ENCODE measurements at places on chromosomes 4 and X. TPM values are rescaled to one million over a fixed set of nuclear protein-coding genes. Genes with fewer than 3 reads are reported as not detected.

DNA sequence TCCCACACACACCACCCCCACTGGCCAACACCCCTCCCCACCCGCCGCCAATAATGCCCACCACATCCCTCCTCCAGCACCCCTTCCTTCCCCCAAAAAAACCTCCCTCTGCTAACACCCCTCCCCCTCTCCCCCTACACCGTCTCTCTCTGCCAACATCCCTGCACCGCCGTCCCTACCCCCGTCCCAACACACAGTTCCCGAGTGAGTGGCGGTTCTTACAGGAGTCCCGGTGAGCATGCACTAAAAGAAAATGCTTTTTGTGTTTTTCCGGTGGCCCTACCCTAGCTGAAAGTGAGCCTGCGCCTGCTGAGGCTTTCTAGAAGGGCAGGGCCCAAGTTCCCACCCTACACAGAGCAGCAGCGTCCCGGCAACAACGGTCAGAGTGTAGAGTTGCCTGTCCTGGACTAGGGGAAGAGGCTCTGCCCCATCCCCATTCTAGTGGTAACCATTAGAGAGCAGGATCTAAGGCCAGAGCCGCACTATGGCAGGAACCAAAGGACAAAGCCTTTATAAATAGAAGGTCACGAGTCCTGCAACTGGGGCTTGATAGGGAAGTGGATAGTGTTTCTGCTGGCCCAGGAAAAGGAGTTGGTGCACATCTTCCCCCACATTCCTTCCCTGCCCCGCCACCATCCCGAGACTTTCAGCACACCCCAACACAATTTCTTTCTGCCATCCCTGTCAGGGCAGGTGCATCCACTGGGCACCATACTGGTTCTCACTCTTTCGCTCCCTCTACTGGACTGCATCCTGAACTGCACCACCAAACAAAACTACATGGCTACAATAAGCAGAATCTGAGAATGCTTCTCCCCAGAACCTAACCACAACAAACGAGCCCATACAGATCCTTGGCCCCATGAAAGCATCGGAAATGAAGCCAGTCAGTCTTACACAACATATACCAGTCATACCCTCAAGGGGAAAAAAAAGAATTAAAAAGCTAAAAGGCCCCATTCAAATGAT lies 78.1 kb upstream of the PAGE3 start:
- peak; percentile 21 for DNase-seq

GRCh38 chrX:69256291-69256565 lies 91.0 kb upstream of the PJA1 start:
- no peak for DNase-seq

- DNase-seq, result no peak
Observed at GRCh38 chrX:48996969-48997368, 5.1 kb downstream of the GRIPAP1 start.

- no peak for DNase-seq
Observed at GRCh38 chr4:109943745-109944144, 31.1 kb downstream of the EGF start.

- DNase-seq, result no peak
Observed at GRCh38 chr4:145639186-145639698, 20.1 kb downstream of the MMAA start.

- no peak for DNase-seq
Observed at GRCh38 chr4:20127626-20128025, 124.1 kb upstream of the SLIT2 start.

The ZCCHC13 gene
- total RNA-seq, result not detected

The CENPVL3 gene
- total RNA-seq, result not detected

The PFKFB1 gene
- 0.38 TPM for total RNA-seq

The GC gene
- total RNA-seq, result 1.2 TPM
